ENCODE measurements at places on chromosomes 4 and X.

- no peak for DNase-seq
Observed at GRCh38 chrX:35382966-35383365, 415.2 kb upstream of the MAGEB16 start.

DNA sequence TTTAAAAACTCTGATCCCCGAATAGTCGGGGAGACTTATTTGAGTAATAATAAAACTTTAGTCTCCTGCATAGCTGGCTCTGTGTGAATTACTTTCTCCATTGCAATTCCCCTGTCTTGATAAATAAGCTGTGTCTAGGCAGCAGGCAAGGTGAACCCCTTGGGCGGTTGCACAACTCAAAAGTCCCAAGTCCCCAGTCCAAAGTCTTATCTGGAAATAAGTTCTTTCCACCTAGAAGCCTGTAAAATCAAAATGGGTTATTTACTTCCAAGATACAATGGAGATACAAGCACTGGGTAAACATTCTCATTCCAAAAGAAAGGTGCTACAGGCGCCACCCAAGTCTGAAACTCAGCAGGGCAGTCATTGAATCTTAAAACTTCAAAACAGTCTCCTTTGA lies 10.1 kb upstream of the PNMA5 start:
- no peak for DNase-seq

GRCh38 chr4:152999346-153000075 lies 63.4 kb downstream of the FHDC1 start:
- DNase-seq = no peak

DNA sequence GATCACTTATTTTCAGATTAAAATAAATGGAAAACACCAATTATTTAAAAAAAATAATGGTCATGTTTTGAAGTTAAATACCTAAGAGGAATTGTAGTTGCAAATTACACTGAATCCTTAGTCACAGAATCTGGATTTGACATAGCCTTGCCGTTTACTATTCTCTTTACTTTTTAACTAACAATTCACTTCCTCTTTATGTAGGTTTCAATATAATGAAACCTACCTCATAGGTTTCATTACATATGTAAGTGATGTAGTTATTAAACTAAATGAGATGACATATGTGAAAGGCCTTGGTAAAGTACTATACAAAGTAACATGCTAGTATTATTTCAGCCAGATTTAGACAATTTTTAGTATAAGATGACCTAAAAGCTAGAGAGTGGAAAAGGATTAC lies 6.5 kb downstream of the SPP1 start:
- no peak for DNase-seq

DNA sequence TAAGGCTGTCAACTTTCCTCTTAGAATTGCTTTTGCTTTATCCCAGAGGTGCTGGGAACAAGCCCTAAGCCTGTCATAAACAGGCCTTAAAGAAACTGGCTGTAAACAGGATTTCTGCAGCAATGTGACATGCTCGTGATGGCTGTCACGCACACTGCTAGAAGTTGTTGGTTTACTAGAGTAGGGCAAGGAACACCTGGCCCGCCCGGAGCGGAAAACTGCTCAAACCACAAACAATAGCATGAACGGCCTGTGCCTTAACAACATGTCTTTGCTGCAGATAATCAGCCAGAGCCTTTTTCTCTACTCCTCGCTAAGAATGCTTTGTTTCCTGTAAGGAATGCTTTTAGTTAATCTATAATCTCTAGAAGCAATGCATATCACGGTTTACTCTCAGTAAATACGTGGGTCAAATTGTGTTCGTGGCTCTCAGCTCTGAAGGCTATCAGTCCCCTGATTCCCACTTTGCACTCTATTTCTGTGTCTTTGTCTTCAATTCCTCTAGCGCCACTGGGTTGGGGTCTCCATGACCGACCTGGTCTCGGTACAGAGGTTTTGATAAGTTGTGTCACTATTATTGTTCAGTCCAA lies 318.3 kb downstream of the GLUD2 start:
- DNase-seq = no peak

DNA sequence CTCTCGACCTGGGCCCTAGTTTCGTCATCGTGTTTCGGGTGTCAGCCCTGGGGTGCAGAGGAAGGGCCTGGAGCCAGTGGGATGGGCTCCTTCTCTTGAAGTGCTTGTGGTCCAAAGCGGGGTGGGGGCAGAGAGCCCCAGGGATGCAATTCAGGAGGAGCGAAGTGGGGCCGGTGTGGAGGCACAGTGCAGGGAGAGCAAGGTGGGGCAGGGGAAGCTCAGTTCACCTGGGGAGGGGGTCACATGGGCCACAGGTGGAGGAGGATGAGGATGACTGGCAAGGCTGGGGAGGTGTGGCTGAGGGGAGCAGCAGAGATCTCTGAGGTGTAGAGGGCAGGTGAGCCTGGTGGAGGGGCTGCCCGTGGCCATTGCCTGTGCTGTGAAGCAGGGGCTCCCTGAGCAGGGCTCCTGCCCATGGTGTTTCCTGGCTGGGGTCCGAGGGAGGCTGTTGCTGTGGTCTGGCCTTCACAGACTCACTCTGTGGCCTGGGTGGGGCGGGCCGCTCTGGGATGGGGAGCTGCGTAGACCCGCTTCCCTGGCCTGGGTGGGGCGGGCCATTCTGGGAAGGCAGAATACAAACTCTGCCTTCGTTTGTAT lies 6.9 kb downstream of the SORCS2 start:
- no peak for DNase-seq

DNA sequence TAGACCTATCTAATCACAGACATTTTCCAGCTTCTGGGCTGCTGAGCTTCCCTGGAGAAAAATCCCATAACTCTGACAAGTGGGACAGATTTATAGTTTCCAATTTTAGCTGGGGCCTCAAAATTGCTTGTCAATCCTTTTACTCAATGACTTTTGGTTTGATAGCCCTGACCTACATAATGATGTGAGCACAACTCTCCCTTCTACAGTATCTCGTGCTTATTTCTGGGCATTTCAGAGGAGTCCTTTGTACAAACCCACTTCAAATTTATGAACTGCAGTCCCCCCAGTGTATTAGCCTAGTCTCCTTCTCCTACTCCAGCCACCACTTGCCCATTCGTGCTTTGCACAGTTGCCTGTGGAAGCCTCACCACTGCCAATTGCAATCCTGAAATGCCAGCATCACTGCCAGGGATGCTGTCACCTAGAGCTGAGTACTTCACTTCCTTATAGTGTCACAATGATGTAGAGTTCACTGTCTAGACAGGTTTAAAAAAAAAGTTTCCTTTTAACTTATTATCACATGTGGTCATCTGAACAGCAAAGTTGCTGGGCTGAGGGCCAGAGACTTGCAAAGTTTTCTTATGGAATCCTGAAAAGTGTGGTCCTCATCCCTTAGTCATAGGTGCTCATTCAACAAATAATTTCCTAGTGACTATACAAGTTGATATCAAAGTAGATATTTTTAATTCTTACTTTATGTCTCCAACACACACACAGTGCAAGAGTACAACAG lies 21.2 kb downstream of the TRAM1L1 start:
- no peak for DNase-seq

DNA sequence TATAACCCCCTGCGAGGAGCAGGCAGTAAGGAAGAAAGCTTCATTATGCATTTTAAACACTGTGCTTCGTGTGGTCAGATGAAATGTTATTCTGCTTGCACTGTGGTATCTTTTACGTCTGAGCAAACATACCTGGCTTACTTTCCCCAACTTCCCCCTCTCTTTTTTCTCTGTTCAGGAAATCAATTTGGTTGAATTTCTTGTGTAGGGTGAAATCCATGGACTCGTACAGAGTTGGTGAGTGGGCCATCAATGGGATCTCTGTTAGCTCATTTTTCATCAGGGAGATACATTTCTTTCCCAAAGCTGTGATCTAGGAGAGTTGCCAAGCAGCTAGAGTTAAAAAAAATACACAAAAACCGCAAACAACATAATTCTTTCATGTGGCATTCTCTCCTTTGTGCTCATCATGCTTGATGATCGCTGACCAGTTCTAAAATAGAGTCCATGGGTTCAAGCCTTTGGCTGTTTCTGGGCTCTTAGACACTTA lies 98.5 kb downstream of the FRAS1 start:
- no peak for DNase-seq

DNA sequence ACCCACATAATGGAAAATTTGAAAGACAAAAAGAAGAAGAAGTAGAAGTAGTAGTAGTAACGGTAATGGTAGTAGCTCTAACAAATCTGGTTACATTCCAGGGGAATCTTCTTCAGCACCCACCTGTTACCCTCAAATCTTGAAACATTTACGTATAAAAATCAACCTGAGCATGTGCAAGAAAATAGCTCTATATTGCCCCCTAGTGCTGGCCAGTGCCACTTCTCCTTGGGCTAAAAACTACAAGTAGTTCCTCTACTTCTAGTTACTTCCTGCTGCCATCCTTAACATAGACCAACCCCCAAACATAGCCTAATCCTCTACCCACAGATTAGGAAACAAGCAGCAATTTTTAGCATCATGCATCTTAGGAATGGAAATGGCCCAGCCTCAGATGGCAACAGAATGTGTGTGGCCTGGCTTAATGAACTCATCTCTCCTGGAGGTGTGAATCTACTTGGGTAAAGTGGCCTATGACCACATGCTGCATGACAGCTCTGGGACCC lies 3.1 kb downstream of the PDGFC start:
- no peak for DNase-seq
